ENCODE measurements at places on chromosomes 1 and 21.

DNA sequence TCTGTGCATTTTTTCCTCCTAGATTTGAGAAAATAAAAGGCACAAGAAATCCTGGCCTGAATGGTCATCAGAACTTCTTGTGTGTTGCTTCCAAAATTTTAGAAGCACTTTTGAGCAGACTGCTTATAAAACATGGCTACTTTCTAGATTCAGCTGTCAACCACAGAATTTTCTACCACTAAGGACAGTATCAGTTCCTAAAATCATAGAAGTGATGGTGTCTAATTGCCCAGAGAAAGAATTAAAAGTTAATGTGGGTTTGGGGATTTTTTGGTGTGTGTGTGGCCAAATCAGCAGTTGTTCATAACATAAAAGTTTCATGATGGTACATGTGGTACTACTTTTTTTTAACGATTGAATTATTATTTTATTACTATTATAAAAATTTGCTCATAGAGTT lies 171.4 kb upstream of the SNX7 start:
- no peak for DNase-seq

GRCh38 chr21:14916676-14917141 lies 148.1 kb downstream of the NRIP1 start:
- no peak for DNase-seq

DNA sequence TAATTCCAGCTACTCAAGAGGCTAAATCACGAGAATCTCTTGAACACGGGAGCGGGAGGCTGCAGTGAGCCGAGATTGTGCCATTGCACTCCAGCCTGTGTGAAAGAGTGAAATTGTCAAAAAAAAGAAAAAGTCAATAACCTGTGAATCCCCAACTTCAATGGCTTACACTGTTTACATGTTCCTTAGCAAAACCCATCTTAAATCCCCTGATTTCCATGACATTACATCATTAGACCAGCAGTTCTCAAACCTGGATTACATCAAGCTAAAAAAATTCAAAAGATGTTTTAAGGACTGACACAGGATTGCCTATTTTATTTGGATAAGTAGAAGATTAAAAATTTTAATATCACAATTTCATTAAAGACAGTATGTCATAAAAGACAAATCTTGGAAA lies 12.4 kb downstream of the GPBP1L1 start:
- DNase-seq: no peak

DNA sequence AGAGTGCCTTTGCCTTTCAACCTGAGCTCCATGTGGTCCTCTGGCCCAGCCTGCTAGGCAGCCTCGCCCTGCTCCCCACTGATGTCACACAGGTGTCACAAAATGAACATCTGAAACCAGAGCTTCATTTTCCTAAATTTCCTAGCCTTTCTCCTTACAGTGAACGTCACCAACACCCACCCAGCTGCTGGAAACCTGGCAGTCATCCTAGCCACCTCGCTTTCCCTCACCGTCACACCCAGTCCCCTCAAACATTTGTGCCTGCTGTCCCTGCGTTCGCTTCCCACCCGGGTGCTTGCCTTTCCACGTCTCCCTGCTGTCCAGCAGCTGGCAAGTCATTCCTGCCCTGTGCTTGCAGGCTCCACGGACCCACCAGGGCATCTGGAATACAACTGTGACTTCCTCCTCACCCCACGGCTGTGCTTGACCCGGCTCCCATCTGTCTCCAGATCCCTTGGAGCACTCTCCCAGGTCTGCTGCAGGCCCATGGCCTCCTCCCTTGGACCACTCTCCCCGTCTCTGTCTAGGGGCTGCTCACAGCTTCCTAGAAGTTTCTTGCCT lies 23.5 kb downstream of the ADARB1 start:
- no peak for DNase-seq

- DNase-seq: no peak
These were observed 88.9 kb upstream of the NGF start for GRCh38 chr1:115426956-115427355.

- no peak for DNase-seq
These were observed 6.6 kb downstream of the PLEKHN1 start for GRCh38 chr1:972726-973458.

GRCh38 chr1:53470155-53470554 lies 11.0 kb downstream of the DMRTB1 start:
- DNase-seq: no peak

DNA sequence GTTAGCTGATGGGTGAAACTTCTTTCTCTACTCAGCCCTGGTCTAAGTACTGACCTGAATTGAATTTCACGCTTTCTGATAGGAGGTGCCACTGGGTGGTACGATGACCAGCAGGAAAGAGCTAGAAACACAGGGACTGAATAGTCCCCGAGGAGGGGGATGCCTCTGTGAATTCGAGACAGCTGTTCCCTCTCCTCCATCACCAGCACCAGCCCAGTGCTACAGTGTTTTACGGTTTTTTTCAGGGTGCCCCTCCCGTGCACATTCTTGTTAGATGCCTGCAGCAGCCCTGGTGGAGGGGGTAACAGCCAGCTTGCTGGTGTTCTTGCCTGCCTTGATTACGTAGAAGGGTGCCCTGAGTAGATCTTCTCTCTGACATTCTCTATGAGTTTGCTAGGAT lies 7.1 kb downstream of the HUNK start:
- DNase-seq: no peak

- DNase-seq: no peak
These were observed 276.1 kb downstream of the RPS6KC1 start for GRCh38 chr1:213327017-213327667.

- DNase-seq: no peak
These were observed 20.8 kb upstream of the PTPRF start for GRCh38 chr1:43509740-43510375.

DNA sequence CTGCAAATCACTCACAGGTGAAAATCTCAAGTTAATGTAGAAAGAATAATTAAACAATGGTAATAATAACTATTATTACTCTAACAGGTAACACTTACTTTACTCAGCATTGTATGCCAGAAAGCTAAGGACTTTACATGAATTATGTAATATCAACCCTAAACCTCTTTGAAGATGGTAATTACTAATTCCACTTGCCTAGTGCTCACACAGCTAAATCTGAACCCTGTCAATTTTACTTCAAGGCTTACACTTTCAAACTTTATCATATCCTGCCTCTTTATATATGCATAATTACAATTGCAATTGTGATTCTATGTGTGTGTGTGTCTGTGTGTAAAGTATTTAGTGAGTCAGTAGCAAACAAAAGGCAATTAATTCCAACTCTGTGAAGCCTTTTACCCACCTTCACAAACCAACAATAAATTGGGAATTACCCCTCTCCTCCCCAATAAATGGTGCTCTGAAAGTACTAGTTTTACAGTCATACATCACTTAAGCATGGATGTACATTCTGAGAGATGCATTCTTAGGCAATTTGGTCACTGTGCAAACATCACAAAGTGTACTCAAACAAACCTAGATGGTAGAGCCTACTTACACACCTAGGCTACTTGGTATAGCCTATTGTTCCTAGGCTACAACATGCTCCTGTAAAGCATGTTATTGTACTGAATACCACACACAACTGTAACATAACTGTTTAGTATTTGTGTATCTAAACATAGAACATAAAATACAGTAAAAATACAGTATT lies 5.9 kb downstream of the ZNF644 start:
- DNase-seq: no peak

- DNase-seq: no peak
These were observed 29.6 kb downstream of the CLCA1 start for GRCh38 chr1:86498281-86498680.

GRCh38 chr1:208201229-208201628 lies 43.0 kb downstream of the PLXNA2 start:
- DNase-seq: no peak

DNA sequence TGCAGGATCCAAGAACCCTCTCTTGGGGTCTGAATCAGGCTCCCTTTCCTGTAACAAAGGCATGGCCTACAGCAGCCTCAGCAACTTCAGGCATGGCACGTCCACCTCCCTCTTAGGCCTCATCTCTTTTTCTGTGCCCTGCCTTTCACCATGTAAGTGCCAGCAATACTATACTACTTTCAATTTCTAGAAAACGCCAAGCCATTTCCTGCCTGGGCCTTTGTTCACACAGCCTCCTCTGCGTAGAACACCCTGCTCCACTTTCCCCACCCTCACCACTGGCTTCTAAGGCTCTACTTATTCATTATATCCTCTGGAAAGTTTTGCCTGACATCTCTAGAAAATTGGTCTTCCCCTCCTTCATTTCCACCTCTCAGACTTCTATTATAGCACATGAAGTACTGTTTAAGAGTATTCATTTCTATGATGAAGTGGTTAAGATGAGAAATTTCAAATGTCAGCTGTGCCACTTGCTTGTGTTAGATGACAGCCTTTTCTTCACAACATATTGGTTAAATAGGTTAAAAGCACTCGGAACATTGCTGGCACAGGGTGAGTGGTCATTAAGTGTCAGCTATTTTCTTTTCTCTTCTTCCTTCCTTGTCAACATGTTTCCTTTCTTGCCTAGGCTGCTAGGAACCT lies 41.6 kb upstream of the VWA5B1 start:
- DNase-seq: no peak

- DNase-seq: no peak
These were observed 91.0 kb upstream of the SPATA6 start for GRCh38 chr1:48563021-48563420.

- no peak for DNase-seq
These were observed 6.6 kb upstream of the PLA2G2C start for GRCh38 chr1:20192871-20193411.

DNA sequence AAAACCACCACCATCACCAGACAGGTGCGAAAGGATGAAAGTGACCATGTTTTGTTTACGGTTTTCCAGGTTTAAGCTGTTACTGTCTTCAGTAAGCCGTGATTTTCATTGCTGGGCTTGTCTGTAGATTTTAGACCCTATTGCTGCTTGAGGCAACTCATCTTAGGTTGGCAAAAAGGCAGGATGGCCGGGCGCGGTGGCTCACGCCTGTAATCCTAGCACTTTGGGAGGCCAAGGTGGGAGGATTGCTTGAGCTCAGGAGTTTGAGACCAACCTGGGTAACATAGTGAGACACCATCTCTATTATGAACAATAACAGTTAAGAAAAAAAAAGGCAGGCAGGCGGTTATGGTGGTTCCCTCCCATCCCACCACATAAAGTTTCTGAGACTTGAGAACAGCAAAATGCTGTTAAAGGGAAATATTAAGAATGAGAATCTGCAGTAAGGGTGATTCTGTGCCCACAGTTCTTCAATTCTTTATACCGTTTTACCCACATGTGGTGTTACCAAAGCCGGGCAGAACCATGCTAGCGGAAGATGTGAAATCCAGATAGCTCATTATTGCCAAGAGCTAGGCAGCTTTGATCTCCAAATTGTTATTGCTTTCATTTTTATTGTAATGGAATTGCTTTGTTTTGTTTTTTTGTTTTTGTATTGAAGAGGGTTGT lies 34.5 kb upstream of the TDRD10 start:
- no peak for DNase-seq

DNA sequence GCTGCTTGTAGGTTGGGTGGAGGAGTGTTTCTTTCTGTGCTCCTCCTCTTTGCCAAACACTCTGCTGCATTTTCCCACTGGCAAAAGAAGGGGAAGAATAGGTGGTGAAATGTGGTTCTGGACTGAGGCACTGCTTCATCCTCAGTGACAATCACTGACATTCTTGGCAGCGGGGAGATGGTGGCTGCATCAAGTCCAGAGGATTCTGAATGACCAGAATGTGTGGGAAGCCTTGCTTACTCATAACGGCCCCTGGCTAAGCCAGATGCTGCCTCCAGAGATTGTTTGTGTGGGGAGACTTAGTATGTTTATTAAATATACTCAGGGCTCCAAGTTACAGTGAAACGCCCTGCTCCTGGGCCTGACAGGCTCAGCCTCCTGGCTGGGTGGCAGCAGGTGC lies 160.3 kb downstream of the CACNA1E start:
- DNase-seq: no peak

DNA sequence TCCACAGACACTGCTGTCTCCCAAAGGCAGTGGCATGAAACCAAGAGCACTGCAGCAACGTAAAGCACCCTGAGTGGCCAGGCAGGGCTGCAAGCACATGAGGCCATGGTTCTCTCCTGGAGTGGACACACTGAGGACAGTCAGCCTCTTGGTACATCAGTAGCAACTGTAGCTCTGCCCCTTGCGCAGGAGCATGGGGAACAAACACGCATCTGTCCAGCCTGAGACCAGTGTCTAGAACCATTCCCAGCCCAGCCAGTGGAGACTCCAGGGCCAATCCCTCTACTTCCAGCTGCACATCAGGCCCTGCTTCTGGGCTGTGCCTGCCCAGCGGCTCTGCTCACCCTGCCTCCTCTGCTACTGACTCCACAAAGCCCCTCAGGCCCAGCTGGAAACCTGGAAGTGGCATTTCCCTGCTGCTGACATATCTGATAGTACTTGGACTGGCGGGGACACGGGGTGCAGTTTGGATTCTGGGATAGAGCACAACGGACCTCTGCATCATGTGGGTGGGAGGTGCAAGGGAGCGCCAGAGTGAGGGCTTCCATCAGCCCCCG lies 49.0 kb downstream of the TOR1AIP2 start:
- DNase-seq: no peak

- no peak for DNase-seq
These were observed 55.9 kb downstream of the MACO1 start for GRCh38 chr1:25486602-25487001.

DNA sequence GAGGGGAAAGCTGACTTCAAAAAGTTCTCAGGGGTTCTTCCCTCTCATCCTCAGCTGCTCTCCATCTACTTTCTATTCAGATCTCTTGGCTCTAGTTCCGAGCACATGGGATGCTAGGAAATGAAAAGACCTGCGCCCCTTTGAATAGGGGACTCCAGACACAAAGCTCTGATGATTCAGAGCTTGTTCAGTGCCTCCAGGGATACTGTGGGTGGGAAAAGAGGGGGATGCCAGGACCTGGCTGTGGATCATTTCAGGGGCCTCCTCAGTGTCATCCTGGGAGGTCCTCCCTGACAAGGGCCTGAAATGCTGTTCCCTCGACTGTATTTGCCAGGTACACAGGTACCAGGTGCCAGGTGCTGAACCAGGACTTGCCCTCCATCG lies 943 bp upstream of the KIAA0040 start:
- no peak for DNase-seq

GRCh38 chr1:232450615-232451014 lies 179.3 kb downstream of the SIPA1L2 start:
- no peak for DNase-seq

GRCh38 chr1:1163538-1164070 lies 10.1 kb upstream of the TTLL10 start:
- no peak for DNase-seq

- DNase-seq: no peak
These were observed 52.0 kb downstream of the OLIG1 start for GRCh38 chr21:33121715-33122475.

- no peak for DNase-seq
These were observed 37.7 kb downstream of the ODR4 start for GRCh38 chr1:186413319-186413718.

GRCh38 chr21:42542196-42542595 lies 28.5 kb downstream of the SLC37A1 start:
- DNase-seq: no peak

- no peak for DNase-seq
These were observed 37.9 kb downstream of the TGFB2 start for GRCh38 chr1:218383051-218383450.

Measured in esophagus squamous epithelium (tissue), 5 donors.